ENCODE measurements at places on chromosomes 1 and 21.

DNA sequence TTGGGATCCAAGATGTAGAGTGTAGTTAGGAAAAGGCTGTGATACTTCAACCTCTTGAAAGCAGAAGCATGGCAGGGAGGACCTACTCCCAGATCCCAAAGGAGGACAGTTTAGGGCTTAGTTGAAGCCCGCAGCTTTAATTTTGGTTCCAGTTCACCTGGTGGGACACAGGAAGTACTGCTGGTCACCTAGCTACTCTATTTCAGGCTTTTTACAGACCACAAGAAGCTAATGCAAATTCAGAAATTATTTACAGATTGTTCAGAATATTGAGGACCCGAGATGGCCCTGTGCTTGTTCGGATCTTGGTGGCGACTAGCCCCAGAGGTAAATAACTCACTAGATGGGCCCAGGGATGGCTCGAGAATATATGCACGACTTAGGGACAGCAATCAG, 6.4 kb upstream of the SMCP start:
- no peak for DNase-seq

GRCh38 chr1:210709701-210710100, 381.0 kb downstream of the HHAT start:
- no peak for DNase-seq

DNA sequence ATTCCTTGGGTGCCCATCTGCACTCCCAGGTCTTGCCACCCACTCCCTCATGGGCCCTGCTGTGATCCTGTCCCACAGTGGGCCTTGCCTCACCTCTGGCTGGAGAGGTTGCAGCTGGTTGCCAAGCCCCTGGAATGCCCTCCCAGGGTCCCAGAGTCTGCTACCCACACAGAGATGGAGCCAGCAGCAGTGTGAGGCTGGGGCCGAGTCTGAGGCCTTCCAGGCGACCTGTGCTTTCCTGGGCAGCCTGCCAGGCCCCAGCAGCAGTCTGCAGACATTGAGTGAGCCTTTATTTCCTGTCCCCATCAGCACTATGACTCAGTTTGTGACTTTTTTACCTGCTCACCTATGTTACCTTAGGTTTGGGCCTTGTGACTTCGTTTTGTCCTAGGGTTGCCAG, 25.0 kb upstream of the TSPAN2 start:
- DNase-seq: no peak

- no peak for DNase-seq
Measured at GRCh38 chr1:98323388-98323787, 338.1 kb upstream of the SNX7 start.

GRCh38 chr1:225806249-225806648, 3.7 kb upstream of the EPHX1 start:
- no peak for DNase-seq

- DNase-seq: no peak
Measured at GRCh38 chr1:60861961-60862567, 220.3 kb upstream of the NFIA start.

All from Right ventricle myocardium inferior (tissue), 1 donor.